ENCODE measurements at places on chromosomes 6 and 20.

GRCh38 chr6:167962711-167963110, 34.8 kb upstream of the KIF25 start:
- DNase-seq, result no peak

DNA sequence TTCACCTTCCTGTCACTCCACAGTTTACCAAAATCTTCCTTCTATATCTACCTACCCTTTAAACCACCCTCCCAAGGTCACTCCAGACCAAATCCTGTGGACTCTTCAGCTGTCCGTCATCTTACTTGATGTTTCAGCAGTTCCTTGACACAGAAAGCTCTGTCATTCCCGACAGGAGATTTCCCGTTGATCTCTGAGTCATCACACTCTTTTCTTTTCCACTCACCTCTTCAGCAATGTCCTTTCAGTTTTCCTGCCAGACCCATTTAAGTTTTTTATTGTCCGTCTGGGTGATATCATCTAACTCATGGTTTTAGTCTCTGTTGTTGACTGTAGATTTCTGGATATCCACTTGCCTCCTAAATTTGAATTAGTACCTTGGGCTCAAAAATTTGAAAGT, 69.9 kb upstream of the SCGN start:
- DNase-seq, result no peak

DNA sequence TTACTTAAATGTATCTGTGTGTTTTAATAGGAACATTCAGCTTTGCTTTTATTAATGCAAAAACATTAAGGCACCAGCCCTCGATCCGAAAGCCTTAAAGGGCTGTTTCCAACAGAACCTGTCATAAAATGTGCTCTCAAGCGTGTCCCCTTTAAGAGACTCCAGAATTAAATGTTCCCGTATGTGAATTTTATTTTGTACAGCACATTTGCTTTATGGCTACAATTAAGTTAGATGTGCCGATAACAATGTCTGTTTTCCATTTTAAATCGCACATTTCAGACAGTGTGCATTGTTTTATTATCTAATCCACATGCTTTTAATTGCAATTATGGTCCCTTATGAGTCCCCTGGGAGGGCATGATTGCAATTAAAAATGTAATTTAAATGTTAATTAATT, 198.9 kb downstream of the TSHZ2 start:
- no peak for DNase-seq

DNA sequence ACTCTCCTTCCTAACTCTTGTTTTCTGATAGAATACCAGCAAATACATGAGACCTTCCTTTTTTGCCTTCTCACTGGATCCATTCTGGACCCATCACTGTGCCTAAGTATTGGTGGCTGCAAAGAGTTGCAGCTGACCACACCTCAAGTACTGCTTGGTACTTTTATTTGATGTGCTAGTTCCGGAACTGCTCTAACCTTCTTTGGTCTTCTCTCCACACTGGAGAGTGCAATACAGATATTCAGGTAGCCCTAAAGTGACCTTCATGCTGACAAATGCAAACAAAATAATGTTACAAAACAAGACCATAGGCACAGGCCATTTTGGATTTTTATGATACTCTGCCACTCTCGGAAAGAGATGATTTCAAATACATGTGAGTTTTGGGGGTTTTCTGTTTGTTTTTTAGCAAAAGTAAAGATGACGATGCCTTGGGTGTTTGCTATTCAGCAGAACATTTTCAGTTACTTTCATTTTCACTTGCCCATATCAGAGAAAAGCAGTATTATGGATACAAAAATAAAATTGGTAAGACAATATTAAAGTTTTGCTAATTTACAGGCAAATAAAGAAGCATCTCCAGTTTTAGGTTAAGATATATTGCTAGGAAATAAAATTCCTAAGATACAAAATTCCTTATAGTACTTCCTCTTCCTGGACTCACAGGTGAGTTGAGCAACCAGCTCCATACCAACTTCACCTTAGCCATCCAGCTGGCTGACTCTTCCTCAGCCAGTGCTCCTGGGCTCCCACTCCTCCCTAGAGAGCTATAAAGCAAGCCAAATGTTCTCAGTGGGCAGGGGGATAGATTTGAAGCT, 42.0 kb downstream of the PTPRK start:
- DNase-seq, result no peak

DNA sequence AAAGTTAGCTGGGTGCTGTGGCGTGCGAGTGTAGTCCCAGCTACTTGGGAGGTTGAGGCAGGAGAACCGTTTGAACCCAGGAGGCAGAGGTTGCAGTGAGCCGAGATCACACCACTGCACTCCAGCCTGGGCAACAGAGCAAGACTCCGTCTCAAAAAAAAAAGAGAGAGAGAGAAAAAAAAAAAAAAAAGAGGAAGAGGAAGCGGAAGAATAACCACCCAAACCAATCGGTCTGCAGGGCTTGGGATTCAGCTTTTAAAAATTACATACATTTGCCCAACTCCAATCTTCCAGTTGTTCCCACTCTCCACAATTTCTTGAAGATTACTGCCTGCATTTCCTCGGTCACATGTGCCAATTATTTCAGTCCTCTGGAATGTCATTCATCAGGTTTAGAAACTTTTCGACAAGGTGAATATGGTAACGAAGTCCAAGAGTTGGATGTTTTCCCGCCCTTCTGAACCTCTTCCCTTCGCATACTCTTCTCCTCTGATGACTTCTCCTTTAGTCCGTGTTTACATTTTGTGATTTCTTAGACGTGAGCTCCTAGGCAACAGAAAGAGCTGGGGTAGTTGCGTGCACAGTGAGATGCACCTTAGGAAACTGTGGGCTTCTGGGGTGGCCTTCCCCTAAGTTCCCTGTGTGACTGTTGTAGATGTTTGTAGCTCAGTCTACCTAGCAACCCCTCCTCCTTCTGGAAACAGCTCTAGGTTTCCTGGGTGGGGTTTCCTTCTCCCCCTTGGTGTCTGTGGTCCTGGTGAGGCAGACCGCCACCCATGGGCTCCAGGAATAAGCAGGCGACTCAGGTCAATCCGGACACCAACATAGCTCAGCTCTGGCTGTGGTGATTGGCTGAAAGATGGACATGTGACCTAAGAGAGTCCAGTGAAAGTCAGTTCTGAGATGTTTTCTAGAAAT, 63.0 kb upstream of the NCOA3 start:
- DNase-seq, result no peak

GRCh38 chr6:28239636-28240035, 12.4 kb downstream of the ZKSCAN4 start:
- DNase-seq, result no peak

DNA sequence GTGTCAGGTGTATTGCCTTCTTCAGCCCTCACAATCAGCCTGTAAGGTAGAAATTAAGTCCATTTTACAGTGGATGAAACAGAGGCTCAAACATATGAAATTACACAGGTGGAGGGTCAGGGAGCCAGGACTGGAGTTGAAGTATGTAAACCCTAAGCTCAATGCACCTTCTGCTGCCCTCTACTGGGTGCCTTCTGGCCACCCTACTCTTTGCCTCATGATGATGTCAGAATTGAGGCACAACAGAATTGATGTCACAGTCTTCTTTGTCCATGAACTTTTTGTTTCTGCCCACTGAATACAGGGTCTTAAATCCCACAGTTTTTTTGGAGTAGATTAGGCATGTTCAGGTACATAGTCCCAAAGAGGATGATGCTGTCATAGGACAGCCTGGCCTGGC, 400.8 kb upstream of the CHD6 start:
- no peak for DNase-seq

DNA sequence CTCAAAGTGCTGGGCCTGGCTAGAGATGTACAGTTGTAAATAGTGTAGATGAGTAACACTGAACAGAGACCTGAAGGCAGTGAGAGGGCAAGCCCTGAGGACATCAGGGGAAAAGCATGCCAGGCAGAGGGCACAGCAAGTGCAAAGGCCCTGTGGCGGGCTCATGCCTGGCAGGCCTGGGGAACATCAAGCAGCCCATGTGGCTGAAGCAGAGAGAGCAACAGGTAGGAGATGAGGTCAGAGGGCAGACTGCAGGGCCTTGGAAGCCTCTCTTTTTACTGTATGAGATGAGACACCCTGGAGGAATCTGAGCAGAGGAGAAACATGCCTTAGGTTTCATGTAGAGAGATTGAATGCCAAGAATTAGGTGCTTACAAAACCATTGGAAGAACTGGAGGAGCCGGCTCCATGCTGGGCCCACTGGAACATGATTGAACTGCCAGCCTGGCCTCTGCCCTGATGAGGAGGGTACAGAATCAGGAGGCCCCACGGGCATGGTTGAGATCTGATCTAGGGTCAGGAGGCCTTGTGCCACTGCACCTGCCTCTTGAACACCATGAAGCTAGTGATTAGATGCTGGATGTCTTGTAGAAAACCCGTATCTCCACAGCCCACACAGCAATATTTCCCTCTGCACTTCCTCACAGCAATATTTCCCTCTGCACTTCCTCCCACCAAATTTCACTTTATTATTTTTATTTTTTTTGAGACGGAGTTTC, 5.9 kb upstream of the HMGA1 start:
- peak; percentile 56 for DNase-seq

GRCh38 chr6:128657181-128657580, 136.8 kb upstream of the PTPRK start:
- peak; percentile 25 for DNase-seq

GRCh38 chr20:10507052-10507451, 71.9 kb downstream of the SLX4IP start:
- no peak for DNase-seq

DNA sequence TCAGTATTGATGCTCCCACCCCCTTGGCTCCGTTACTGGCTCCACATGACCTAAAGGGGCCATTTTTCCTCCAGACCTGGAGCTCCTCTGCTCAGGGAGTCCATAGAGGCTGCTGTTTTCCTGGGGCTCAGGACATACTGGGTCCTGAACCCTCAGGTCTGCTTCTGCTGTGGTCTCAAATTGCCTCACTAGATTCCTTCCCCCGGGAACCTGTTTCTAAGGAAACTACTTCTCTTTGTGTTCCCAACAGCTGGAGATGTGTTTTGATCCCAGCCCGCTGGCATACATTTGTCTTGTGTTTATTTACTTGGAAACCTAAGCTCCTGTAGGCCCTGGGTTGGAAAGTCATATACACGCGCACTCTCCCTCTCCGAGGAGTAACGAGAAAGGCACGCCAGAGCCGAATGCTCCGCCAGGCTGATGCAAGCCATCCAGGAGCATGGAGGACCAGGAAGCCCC, 222.8 kb downstream of the UST start:
- DNase-seq, result no peak

- DNase-seq, result no peak
Observed at GRCh38 chr6:10355115-10355702, 59.7 kb downstream of the TFAP2A start.
